CD4-positive, alpha-beta memory T cell (primary cell): ENCODE measurements at places on chromosomes 4 and X. TPM values are rescaled to one million over a fixed set of nuclear protein-coding genes. Genes with fewer than 3 reads are reported as not detected.

Gene ITIH6
- not detected for total RNA-seq

Gene MAGEB2
- not detected for total RNA-seq

Gene AVPR2
- total RNA-seq: not detected

Gene EOLA1
- 25.2 TPM for total RNA-seq

Gene GRID2
- total RNA-seq: not detected

Gene XAGE1B
- total RNA-seq: not detected

Gene PCDH7
- total RNA-seq: not detected

Gene TSPAN7
- 0.72 TPM for total RNA-seq

Gene CWH43
- total RNA-seq: not detected

Gene ZMAT1
- total RNA-seq: 40.0 TPM

Gene PABPC5
- not detected for total RNA-seq

Gene C4orf50
- total RNA-seq: 0.26 TPM

Gene F9
- total RNA-seq: not detected

Gene SRD5A3
- total RNA-seq: 3.5 TPM

Gene XAGE2
- total RNA-seq: not detected

Gene EREG
- total RNA-seq: not detected

Gene HSPA4L
- total RNA-seq: not detected

Gene GC
- total RNA-seq: not detected

Gene IRF2
- total RNA-seq: 70.4 TPM

Gene ASB9
- total RNA-seq: not detected

Gene DCAF4L1
- total RNA-seq: 0.32 TPM

Gene TGIF2LX
- not detected for total RNA-seq

Gene TEX13D
- not detected for total RNA-seq

Gene OPN1MW
- not detected for total RNA-seq

Gene POLN
- 4.4 TPM for total RNA-seq
